ENCODE measurements at places on chromosomes 11 and 22.

DNA sequence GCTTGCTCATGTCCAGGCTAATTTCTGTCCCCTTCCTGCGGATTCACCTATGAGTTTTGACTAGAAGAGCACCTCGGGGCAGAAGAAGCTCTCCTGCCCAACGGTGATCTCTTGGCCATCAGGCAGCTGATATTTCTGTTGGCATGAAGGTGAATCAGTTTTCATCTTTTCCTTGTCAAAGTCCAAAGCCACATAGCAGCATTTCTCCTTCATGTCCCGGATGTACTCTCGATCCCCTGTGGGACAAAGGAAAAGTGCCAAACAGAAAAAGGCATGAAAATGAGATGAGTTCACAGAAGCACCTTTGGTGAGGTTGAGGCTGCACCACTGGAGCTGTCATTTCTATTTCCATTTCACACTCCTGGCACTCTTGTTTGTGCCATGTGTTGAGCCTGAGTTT lies 56.8 kb downstream of the DHCR7 start:
- no peak for DNase-seq

GRCh38 chr22:35839841-35840301 lies 122.2 kb downstream of the APOL5 start:
- no peak for DNase-seq

DNA sequence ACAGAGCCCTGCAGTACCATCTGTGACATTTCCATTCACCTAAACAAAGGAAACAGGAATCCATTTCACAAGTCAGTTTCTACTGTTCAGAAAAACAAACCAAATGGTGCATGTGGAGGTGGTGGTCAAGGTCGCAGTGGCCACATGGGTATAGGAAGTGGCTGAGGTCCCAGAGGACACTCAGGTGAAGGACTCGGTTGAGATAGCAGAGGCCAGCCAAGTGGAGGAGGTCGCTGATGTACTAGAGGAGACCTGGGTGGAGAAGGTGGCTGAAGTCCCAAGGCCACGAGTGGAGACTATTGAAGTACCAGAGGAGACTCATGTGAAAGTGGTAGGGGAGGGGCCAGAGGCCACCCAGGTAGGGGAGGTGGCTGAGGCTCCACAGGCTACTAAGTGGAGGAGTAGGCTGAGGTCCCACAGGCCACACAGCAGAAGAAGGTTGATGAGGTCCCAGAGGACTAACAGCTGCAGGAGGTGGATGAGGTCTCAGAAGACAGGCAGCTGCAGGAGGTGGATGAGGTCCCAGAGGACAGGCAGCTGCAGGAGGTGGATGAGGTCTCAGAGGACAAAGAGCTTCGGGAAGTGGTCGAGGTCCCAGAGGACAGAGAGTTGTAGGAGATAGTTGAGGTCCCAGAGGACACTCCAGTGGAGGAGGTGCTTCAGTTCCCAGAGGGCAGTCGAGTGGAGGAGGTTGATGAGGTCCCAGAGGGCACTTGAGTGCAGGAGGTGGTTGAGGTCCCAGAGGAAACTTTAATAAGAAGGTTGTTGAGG lies 40.2 kb downstream of the ZNF195 start:
- no peak for DNase-seq

- peak; percentile 78 for DNase-seq
Measured at GRCh38 chr22:45553351-45554039, 50.8 kb downstream of the FBLN1 start.

DNA sequence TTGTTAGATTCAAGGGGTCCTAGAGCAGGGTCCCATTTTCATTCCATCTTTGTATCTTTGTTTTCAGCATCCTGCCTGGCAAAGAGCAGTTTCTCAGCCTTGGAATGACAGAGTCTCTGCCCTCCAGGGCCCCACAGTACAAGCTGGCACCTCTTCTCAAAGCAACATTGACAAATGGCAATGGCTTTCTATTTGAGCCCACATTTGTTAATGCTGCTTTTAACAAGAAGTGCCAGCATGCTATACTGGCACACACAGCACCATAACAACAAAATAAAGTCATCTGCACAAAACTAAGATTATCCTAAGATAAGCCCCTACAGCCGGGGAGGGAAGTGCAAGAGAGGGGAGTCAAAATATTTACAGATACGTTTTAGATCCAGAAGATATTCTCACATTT lies 309.7 kb upstream of the C11orf87 start:
- DNase-seq = no peak

DNA sequence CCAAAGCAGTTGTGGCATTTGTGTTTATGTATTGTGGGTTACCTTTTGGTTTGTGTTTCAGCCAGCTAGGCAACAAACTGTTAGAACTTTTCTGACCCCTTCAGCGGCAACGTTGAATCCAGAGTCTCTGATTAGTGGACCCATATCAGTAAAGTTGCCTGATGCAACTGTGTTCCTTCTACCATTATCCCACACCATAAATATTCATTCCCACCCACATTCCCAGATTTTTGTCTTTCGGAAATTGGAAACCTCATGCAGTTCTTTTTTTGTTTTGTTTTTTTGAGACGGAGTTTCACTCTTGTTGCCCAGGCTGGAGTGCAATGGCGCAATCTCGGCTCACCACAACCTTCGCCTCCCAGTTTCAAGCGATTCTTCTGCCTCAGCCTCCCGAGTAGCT lies 30.7 kb upstream of the RBX1 start:
- DNase-seq = no peak

DNA sequence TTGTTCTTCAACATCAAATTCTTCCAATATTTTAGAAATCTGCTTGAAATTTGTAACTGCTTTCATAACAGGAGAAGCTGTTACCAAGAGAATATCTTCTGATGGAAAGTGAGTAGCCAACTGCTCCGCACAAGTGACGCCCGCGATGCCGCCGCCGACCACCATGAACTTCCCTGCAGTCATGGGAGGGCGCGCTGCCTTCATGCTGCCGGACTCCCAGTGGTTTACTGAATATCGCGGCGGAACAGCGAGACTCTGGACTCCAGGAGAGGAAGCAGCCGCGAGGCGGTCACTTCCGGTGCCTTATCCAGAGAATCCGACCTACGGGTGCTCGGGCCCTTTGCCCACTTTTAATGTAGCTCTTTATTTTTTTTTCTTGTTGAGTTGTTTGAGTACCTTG lies 190.6 kb downstream of the GUCY1A2 start:
- DNase-seq = no peak

DNA sequence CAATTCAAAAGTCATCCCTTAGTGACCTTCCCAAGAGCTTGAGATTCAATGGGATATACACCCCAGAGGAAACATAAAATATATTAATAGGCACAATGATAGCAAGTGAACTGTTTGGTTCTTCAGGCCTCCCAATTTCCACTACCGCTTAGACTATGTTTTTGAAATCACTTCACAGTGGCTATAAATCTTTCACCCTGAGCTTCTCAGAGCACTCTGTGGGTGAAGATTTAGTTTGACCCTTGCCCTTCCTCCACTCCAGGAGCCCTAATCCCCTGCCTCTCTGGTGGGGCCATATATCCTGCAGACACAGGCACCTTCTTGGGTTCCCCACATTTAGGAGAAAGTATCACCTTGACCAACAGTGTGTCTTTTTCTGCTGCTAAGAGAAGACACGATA lies 186.9 kb upstream of the PITPNB start:
- DNase-seq = no peak

DNA sequence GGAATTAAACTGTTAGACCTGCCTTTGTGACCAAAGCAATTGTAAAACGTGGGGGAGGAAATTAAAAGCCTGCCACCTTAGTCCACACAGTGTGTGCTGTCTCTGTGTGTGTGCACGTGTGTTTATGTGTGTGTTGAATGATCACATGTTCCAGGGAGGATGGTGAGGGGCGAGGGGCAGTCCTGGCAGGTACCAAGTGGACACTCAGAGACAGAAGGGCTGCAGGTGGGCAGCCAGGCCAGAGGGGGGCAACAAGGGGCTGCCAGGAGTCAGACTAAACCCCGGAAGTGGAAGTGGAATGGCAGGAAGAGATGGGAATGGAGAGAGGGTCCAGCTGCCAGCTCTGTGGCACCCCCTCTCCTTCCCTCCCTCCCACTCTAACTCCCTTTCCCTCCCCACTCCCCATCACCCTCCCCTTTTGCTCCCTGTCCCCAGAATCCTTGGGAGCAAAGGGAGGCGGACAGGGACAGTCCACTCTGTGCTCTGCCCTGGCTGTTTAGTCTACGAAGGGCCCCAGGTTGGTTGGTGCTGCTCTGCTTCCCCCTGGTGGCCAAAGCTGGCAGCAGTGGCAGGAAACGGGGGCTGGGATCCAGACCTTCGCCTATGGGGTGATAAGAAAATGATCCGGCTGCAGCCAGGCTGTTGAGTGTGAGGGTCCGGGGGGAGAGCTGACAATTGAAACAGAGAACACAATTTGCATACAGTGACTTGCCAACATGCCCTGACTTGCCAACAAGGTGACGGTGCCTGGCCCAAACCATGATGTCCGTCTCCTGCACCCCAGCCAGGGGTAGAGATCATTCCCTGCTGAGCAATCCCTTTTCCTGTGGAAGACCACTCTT lies 24.4 kb downstream of the P2RY2 start:
- peak; percentile 49 for DNase-seq

- no peak for DNase-seq
Measured at GRCh38 chr22:47114813-47115517, 352.5 kb downstream of the TBC1D22A start.

DNA sequence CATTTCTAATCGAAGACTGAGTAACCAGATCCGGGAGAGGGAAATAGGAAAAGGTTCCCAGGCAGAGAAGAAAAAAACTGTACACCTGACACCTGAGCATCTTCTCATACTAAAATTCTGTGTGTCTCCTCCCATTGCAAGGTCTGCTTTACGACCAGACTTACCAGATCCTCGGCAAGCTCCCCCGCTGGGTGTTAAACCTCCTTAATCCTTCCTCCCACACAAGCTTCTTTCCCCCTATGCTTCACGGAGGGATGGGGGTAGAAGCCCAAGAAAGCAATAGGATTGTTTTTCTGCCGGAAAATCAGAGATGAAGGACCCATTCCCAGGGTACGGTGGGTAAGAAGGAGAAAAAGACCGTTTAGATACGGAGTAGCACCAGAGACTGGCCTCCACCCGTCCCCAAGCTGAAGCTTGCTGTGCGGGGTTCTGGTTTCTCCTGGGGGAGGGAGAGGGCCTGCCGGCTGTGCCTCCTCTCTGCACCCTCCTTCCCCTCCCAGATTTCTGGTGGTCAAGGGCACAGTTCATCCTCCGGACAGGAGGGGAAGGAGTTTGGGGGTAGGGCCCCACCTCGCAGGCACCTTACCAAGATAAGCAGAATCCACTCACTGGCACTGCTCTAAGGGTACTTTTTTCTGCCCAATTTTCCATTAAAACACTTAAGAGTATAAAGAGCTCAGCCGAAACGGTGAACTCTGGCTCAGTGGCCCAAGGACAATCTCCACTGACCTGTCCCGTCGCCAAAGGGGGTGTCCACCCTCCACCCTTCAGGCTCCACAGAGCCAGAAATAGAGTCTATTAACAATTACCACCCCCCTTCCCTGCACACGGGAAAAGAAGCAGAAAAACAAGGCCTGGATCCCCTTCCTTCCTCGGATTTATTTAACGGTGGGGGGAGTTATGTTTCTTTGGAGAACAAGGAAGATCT lies 1.2 kb downstream of the TOB2 start:
- peak; percentile 46 for DNase-seq

- peak; percentile 61 for DNase-seq
Measured at GRCh38 chr11:102580185-102580951, 44.8 kb downstream of the MMP20 start.

DNA sequence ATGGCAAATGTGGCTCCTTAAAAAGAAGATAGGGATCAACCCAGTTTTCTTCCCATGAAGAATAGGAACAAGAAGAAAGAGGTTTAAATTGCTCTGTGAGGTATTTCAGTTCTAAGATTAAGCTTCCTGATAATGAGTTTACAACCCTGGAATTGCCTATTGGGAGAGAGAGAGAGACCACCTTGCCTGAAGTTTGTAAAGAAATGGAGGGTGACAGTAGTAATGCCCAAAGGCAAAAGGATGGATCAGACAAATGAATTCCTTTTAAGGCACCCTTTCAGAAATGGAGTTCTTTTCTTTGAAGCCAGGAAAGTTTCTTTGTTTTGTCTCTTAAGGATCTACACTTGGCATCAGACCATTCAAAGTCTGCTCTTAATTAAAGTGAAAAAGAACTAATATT lies 74.3 kb downstream of the DDIAS start:
- no peak for DNase-seq
